Hypothalamus (tissue), 51 donors: ENCODE measurements at places on chromosomes 6 and 20.

DNA sequence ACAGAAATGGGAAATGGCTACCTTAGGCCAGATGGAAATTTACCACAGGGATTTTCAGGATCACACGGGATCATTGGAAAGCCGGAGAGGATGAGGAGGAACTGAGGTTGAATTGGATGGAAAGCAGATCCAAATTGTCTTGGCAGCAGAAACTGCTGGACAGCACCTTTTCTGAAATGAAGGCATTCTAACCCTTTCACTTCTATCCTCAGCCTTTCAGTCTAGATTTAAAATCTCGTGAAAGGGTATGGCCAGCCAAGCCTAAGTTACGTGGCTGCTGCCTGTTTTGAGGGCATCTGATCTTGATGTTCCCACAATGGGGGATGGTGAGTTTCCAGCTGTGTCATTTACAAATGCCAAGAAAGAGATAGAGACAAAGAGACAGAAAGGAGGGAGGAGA, 358.2 kb downstream of the KIF16B start:
- no peak for DNase-seq

GRCh38 chr20:17565169-17565845, 4.6 kb upstream of the DSTN start:
- DNase-seq = no peak

GRCh38 chr20:57375652-57376230, 15.5 kb upstream of the RBM38 start:
- DNase-seq = no peak

- no peak for DNase-seq
Measured at GRCh38 chr20:46985250-46985649, 90.6 kb downstream of the EYA2 start.

- no peak for DNase-seq
Measured at GRCh38 chr6:14029605-14030004, 88.0 kb upstream of the CD83 start.

GRCh38 chr20:58633161-58634053, 17.7 kb upstream of the STX16 start:
- no peak for DNase-seq

GRCh38 chr20:59148701-59149493, 14.7 kb upstream of the ZNF831 start:
- DNase-seq = no peak

DNA sequence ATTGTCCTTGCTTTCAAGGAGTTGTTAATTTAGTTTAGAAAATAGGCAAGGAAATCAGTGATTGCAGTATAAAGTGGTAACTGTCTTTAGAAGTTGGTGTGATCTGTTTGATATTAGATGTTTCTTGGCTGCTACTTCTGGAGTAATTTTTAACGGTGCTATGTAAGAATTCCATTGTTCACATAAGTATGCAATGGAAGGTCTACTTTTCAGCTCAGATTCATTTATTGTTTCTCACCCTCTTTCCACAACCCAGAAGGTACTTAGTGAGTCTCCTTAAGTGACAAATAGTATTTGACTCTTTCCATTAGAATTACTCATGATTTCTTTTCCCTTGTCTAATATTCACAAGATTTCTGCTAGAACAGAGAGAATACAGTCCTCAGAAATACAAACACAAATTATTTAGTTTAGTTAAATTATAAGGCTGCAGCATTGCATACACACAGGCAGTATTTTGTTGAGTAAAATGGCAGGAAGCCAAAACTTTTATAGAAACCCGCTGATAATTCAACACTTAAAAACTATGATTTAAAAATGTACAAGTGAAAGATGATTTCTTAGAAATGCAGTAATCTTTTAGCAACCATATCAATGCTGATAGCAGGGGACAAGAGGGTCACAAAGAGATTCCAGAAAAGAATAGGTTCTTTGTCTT, 554.3 kb downstream of the CD109 start:
- DNase-seq = no peak

DNA sequence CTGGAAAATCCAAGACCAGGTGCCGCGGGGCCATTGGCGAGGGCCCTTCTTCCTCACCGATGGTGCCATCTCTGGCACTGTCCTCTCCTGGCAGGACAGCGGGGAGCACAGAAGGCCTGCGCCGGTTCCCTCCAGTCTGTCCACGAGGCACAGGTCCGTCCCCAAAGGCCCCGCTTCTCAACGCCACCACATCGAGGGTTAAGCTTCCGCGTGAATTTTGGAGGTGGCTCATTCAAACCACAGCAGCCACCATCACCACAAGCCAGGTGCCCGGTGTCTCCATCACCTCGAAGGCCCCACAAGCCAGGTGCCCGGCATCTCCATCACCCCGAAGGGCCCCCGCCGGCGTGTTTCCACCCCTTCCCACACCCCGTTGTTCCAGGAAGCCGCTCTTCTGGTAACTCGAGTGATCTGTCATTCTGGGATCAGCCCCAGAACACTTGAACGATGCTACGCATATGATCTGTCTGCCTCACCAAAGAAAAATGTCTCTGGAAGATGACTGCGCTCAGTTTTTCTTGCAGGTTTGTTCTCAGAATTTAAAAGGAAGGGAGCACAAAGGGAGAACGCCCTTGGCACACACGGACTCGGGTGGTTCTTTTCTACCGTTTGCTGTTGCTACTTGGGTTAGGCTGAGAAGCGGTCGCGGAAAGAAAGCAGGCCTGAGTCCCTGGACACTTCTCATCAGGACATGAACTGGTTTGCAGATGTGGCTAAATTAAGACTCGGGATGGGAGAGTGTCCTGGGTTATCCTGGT, 9.9 kb upstream of the KIF25 start:
- no peak for DNase-seq

- DNase-seq = no peak
Measured at GRCh38 chr6:47571488-47571887, 93.9 kb downstream of the CD2AP start.

DNA sequence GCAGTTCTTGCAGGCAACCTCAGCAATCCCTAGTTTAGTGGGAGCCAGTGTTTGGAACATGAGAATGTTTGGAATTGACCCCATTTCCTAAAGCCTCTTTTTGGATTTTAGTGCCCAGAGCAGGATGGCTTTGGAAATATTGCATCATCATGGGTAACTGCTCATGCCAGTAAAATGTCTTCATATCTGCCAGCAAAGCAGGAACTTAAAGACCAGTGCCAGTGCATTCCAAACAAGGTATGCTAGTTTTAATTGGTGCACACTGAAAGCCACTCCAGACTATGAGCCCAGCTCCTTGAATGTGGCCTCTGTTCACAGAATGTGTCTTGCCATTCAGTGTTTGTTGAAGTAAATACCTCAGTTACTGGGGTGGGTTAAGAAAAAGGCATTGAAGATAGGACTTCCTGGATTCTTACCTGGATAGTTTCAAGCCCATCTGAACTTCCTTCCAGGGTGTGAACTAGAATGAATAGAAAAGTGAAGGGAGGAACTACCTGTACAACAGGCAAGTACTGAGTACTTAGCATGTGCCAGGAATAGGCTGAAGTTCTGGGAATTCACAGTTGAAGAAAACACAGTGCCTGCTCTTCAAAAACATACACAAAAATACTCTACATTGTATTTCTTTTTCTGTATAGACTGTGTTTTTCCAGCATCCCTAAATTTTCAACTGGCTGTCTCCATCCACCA, 70.5 kb downstream of the COL19A1 start:
- no peak for DNase-seq

GRCh38 chr6:45727819-45728449, 287.7 kb downstream of the CLIC5 start:
- no peak for DNase-seq

GRCh38 chr6:106227612-106228507, 97.7 kb downstream of the ATG5 start:
- DNase-seq = no peak

DNA sequence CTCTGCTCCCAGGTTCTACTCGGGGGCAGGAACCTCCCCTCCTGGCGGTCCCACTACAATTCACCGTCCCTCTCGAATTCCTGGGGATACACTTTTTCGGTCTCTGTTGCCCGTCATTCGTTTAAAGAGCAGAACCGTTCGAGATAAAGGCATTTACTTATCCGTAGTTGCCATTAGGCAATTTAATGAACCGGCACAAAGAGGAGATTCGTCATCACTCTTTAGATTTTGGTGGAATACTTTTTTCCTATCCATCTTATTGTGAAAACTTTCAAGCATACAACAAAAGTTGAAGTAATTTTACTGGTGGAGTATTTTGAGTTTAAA, 1.2 kb upstream of the CD24 start:
- no peak for DNase-seq

DNA sequence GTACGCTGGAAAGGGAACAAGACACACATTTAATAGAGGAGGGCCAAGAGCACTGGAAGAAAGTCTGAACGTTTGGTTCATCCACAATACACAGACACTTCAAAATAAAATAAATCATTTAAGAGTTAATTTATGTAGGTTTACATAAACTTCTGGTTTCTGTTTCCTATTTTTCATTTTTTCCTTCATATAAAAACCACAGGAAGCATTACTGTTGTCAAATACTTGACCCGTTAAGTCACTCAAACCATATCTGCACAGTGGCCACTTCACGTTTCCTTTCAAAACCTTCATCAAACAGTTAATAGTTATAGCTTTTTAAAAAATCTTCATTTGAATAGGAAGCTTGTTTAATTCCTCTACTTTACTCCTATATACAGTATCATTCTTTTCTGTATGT, 257.6 kb upstream of the THEMIS start:
- no peak for DNase-seq

DNA sequence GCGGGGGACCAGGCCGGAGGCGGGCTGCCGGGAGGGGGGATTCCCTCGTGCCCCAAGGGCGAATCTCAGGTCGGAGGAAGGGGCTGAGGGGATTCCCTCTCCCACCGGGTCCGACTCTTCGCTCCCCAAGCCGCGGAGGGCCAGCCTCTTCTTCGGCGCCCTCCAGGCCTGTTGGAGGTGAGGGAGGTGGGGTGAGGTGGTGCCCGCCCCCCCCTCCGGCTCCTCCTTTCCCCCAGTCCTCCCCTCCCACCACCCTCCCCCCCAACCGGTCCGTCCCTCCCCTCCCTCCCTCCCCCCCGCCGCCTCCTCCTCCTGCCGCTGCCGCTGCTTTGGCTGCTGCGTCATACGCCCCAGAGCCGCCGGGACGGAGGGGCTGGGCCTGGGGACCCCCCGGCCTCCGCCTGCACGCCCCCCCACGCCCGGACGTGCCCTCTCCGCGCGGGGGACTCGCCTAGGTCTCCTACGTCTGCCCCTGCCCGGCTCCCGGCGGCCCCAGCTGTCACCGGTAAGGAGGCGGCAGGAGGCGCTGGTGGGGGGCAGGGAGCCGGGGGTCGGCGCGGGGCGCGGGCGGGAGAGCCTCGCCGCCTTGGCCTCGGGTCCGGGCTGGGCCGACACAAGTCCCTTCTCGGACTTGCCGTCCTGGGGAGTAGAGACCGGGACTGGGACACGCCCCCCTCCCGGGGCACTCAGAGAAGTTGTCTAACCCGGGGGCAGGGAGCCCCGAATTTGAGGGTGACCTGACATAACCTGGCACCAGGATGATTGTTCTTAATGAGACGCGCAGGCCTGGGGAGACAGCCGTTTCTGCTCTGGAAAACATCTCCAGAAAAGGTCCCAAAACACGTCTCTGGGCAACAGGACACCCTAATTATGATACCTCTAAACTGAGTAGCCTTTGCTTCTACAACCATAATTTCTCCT, at the start of gene PHF1:
Gene PHF1, plus strand, starts transcription at position 304 of the 921 bp plus-strand sequence. CDS start 1,250 bp downstream, outside the sequence.
- no peak for DNase-seq
